ENCODE measurements at places on chromosomes 13 and 19.

DNA sequence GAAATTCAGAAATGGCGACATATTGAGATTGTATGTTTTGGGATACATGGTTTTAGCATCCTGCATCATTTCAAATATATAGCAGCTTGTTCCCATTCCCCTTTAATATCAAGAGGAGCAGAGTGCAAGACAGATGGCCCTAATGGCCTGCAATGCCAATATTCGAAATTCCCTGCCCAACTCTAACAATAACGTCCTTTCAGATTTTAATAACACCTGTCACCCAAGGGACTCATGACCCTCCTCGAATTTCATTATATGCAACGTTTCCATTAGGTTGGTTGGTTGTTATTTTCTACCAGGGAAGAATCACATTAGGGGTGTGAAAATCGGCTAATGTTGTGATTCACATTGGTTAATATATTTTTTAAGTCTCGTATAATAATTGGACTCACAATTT, 170.0 kb downstream of the TNFSF13B start:
- no peak for DNase-seq

- peak; percentile 95 for DNase-seq
These were observed 63.9 kb downstream of the LATS2 start for GRCh38 chr13:20997301-20998161.

- DNase-seq: no peak
These were observed 5.5 kb downstream of the ISYNA1 start for GRCh38 chr19:18432275-18433014.

DNA sequence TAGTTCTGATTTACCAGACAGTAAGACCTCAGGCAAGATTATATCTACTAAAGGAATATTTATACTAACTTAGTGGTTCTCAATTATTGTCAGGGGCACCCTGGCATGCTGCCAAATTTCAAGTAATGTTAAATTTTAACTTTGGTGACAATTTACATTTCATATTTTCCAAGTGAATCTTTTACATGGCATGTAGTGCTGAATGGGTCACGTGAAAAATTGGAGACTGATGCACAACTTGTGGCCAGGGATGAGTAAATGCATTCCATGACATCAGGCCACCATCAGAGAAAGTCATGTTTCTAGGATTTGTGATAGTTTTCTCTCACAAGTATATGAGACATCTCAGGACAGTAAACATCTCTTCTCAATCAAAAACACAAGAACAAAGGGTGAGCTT, 202.6 kb upstream of the SOX21 start:
- no peak for DNase-seq

DNA sequence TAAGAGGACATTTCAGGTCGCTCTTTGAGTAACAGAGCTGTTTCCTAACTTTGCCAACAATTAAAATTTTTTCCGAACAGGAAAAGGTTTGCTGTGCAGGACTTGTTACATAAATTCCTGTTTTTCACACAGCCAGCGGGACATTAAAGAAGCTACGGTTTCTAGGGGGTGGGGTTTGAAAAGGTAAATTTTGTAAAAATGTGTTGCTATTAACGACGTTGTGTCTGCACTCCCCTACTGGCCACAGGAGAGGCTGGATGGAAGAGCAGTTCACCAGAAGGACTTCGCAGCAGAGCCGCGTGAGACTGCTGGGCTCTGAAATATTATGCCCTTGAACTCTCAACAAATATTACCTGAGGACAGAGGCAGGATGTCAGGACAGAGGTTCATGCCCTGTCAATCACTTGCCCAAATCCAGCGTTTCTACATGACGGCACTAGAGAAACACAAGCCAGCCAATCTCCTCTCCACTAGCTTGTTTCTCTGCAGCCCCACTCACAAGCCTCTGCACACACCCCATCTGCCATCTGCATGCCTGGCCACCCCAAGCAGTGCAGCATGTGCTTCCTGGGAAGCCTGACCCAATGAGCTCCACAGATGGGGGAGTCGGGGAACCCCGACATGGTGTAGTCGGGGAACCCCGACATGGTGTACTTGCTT, 102.0 kb downstream of the FOXO1 start:
- no peak for DNase-seq

DNA sequence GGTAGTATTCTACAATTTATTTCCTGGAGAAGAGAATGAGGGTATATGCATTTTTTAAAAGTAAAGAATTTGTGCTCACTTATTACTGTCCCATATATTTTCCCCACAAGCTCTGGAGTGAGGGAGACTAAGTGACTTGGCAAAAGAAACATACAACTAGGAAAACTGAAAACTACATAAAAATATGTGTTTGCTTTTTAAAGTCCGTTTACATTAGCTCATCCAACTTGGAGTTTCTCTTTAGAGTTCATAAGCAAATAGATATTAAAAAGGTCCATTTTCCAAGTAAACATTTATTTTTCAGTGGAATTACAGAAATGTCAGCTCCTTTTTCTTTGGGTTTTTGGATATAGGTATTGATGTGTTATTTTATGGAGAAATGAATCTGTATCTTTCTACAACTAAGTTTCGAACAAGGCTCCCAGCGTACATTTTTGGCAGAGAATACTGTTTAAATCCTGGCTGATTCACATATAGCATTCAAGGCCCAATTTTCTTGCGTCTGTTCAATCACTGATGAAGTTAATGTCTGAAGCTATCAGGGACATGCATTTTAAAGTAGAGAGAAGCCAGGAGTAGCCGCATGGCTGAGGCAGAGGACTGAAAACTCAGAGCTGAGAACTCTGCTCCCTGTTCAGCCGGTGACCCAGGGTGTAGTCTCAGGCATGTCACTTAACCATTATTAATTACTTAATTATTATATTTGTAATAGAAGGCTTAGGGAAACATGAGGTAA, 729.4 kb downstream of the EFNB2 start:
- DNase-seq: no peak

- peak; percentile 10 for DNase-seq
These were observed 68.1 kb downstream of the ERCC5 start for GRCh38 chr13:102913914-102914313.

- no peak for DNase-seq
These were observed 120.6 kb upstream of the HTR2A start for GRCh38 chr13:47017476-47017875.

DNA sequence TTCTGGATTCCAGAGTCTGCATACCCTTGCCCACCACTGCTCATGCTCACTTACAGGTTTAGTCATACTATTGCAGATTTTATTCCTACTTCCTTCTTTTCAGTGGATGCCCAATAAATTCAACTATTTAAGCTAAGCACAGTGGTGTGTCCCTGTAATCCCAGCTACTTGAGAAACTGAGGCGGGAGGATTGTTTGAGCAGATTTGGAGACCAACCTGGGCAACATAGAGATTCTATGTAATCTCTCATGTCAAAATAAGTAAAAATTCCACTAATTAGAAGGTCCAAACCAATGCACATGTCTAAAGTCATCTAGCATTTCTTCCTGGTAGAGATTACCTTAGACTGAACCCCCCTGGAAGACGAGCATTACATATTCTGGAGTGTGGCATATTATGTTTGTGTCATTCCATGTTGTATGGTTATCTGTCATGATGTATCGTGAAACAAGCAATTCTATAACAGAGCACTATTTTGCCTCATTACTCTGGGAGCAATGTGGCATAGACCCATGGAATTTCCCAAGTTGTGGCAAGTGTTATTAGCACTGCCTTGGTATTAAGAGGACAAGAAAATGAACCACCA, 8.3 kb downstream of the HMGB1 start:
- DNase-seq: no peak

- DNase-seq: peak; percentile 51
These were observed 9.1 kb downstream of the LYL1 start for GRCh38 chr19:13093407-13094105.

- no peak for DNase-seq
These were observed at the start of gene SGCG for GRCh38 chr13:23180711-23181110. TSS of gene SGCG (plus strand) at chr13:23180979. CDS start at chr13:23203695, 22,716 bp downstream.

DNA sequence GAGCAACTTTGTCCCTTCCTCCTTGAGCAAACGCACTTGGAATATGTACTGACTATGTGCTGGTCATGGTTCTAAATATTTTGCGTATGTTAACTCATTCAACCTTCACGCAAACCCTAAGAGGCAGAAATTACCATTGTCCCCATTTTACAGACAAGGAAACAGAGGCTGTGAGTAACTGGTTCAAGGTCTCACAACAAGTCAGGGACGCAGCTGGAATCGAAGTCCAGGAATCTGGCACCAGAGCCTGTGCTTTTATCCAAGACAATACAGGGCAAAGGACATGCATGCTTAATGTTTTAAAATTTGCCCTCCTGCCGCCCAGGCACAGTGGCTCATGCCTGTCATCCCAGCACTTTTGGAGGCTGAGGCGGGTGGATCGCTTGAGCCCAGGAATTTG, 5.1 kb downstream of the FXYD5 start:
- DNase-seq: no peak

DNA sequence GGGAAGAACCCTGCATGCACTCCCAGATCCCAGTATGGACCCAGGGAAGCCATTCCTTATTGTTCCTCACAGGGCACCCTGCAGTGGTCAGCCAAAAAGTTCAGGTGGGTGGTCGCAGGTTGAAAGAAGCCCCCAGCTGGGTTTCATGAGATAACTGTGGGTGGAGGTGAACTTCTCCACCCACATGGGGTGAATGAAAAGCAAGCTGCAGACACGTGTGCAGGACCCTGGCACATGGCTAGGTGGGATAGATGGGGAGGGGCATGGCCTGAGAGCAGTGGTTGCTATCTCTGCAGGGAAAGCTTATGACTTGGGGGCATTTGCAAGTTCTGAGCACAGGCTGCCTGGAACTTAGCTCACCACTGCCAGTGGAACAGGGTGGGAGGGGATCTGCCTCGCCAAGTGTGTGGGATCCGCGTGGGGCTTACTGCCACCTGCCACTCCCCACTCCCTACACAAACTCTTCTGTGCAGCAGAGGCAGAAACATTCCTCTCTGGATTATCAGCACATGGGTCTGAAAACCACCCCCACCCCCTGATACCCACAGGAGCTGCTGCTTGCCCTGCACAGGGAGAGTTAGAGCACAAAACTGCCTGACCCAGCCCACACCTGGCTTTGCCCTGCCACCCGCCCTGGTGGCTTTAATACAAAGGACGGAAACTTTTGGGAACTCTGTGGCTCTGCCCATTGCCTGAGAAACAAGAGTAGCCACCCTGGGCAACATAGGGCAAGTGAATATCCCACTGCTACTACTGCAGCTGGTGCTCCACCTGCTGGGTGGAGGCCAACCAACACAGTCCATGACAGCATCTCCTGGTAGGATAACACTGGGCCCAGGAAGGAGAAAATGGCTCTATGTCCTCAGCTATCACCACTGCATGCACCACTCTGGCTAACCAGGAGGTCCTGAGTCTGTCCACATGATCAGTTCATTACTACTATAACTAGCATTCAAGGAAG, 24.4 kb downstream of the PLA2G4C start:
- DNase-seq: no peak

- no peak for DNase-seq
These were observed 13.9 kb downstream of the NFIX start for GRCh38 chr19:13008926-13009787.

DNA sequence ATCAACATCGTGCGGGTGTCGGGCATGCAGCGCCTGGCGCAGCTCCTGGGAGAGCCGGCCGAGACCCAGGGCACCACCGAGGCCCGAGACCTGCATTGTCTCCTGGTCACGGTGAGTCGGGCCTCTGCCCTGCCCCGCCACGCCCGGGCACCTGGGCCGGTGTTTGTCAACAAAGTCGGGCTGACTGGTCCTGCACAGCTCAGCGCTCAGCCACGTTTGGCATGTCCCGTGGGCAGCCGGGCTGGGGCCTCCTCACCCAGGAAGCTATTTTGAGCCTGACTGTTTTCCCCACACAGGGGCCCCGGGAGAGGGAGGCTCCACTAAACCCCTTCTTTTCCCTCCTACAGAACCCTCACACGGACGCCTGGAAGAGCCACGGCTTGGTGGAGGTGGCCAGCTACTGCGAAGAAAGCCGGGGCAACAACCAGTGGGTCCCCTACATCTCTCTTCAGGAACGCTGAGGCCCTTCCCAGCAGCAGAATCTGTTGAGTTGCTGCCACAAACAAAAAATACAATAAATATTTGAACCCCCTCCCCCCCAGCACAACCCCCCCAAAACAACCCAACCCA, 1.3 kb downstream of the GADD45B start:
- no peak for DNase-seq

- no peak for DNase-seq
These were observed 3.7 kb upstream of the TUBA3C start for GRCh38 chr13:19185086-19185864.

DNA sequence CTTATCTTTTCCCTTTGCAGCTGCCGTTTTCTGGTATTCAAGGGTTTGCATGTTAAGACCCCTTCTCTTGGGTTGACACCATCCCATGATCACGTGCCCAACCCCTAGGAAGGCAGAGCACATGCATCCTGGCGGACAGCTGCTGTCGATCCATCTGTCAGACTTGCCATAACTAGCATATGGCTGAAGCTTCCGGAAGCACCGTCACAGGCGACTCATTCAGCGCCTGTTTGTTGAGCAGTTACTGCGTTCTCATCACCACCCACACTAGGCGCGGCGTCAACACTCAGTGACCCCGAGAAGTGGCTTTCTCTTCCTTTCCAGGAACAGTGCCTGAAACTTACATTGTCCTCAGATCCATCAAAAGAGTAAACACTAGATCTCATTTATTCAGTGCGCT, 93.6 kb downstream of the SOX1 start:
- DNase-seq: no peak

GRCh38 chr13:109273326-109273751, 513.0 kb downstream of the IRS2 start:
- DNase-seq: peak; percentile 10

GRCh38 chr13:74067818-74068217, 66.4 kb downstream of the KLF12 start:
- DNase-seq: no peak

- DNase-seq: no peak
These were observed 102.8 kb downstream of the KATNAL1 start for GRCh38 chr13:30204564-30204963.

DNA sequence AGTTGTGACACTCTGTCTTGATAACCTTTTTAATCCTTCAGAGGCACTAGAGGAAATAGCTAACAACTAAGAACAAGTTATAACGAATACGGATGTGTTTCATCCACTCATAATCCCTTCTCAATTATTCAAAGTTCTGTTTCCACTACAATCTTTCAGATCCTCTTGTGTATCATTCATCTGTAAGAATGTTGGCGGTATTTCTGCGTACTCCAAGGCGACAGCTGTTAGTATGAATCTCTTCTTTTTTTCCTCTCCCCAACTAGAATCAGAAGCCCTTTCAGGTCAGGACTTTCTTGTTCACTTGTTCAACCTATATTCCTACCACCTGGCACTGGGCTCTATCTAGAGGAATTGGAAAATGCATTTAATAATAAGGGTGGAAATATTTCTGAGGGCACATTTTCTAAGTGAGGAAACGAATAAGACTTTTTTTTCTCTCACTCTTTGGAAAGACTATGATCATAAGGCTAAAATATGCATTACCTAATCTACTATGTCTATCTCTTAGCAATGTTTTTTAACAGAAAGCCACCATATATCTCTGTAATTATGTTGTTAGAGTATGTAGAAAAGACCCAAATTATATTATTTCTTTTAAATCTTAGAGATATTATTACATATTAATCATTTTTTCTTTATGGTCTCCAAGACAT, 492.9 kb downstream of the PCDH20 start:
- no peak for DNase-seq

DNA sequence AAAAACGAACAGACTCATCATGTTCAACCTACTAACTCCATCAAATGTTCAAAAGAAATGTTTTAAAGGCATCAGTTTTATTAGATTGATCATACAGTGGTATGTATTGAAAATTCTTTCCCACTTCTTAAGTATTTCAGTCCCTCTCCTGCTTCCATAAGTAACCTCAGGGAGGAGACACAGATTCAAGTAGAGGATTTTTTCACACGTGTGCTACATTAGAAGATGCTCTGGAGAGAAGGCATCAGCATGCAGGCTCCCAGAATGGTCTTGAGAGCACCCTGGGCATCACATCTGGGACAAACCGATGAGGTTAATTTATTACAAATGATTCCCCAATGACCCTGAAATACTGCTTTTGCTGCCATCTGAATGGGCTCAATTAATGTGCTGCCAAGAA, 3.6 kb downstream of the GPR12 start:
- no peak for DNase-seq

All from GM04504 (cell line).